Astrocyte of the spinal cord (primary cell): ENCODE measurements at places on chromosomes 7 and 10.

DNA sequence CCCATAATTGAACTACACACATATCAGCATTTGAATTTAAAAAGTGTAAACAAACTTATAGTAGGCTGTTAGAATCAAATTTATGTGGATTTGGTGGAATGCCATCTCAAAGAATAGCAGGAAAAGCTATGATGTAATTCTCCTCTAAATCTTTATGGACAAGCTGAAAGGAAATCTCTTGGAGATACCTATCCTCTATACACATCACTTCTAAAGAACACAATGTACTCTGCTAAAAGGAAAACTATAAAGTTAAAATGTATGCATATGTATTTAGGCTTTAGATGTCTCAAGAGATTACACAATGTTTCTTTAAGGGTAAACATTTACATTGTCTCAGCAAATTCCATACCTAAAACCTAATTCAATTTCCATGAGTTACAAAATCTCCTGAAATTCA, 323.3 kb downstream of the CRPPA start:
- DNase-seq = no peak

DNA sequence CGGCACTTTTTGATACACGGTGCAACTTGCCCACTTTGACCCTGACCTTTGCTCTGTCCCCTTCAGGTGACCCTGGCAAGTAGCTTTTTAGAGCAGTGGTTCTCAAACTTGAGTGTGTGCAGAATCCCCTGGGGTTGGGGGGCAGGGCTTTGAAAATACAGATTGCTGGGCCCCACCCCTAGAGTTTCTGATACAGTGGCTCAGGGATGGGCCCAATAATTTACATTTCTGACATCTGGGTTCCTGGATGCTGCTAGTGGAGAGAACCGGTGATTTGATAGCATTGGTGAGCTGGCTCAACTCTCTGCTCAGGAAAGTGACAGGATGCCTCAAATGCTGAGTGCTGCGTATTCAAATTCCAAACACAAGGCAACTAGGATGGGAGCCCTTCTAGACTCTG, 537.8 kb upstream of the GALNT17 start:
- DNase-seq = no peak

DNA sequence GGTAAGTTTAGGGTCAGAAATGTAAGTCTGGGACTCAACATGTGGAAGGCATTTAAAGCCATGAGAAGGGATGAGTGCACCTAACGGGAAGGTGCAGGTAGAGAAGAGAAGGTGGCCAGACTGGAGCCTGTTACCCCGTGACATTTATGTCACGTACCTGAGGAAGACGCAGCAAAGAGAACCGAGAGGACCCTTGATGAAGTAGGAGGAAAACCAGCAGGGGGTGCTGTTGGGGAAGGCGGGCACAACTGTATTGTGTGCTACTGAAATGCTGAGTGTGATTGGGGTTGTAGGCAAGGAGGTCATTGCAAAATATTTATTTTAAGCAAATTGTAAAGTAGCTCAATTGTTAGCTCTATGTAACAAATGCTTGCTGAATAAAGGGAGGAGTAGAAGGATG, 338.2 kb upstream of the PRKCQ start:
- no peak for DNase-seq

DNA sequence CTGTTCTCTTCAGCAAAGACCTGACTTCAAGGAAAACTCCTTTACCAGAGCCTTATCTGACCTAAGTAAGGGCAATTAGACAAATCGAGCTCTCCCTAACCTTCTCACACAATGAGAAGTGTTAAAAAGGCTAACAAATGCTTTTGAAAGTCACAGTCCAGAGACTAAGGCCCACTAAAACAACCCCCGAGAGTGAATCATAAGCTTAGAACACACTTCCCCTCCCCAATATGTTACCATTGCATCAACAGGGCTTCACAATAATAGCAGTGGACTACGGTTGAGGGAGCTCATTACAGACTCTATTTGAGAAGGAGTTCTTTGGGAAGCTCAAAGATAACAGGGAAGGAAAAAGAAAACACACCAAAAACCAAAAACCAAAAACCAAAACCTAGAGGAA, 28.6 kb upstream of the ZEB1 start:
- DNase-seq = no peak

DNA sequence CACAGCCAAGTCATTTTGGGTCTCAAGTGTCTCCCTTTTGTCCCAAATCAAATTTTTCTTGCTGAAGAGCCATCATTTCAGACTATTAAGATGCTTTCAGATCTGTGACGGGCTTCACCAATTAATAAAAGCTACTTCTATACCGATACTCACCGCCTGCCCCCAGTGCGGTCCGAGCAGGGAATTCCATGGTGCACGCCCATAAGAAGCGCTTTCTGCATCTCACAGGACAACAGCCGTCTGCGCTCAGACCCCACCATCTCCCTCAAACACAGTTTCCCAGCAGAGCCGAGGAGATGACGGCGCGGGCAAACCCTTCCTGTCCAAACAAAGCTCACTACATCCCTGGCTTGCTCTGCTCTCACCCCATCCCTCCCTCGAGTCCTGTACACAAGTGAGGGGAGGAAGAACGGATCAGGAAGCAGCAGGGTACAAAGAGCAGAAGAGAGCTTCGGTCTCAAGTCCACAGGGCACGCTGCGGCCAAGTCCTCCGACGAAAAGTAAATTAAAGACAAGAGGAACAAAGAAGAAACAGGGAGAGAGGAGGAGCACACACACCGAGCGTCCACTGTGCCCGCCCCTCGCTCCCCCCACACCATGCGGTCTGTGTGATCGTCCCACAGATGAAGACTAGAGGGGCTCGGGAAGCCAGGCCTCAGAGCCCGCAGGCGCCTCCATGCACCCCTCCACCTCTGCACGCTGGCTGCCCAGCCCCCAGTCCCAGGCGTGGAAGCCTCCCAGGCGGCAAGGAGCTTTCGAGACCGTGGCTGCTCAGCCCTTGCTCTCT, 121.9 kb downstream of the MAD1L1 start:
- DNase-seq = peak; percentile 44

DNA sequence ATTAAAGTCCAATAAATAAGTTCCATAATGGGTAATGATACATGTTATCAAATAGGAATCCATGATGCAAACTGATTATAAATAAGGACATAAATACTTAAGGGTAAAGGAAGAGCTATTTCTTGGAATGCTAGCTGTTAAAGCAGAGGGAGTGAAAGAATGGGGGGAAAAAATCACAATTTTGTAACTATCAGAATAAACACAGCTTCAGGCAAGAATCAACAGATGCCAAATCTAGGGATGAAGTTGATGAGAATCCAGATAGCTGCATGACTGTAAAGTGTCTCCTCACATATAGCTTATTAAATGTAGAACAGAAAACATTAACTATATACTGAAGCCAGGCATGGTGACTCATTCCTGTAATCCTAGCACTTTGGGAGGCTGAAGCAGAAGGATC, 4.9 kb downstream of the IPMK start:
- no peak for DNase-seq

DNA sequence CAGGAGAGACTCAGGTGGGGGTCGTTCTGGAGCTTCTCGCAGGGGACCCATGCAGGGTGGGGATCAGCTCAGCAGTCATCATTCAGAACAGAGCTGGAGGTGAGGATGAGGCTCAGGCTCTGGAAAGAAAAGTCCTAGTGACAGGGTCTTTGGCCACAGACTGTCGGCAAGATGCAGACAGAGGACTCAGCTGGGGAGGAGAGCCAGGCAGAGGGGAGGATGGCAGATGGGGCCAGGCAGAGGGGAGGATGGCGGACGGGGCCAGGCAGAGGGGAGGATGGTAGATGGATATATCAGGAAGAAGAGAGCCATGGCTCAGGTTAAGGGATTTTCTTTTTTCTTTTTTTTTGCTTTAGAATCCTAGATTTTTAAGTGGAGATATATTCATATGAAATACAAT, 7.7 kb upstream of the IL15RA start:
- no peak for DNase-seq

- no peak for DNase-seq
These were observed 19.9 kb upstream of the GPAM start for GRCh38 chr10:112203328-112204076.
